Pulmonary artery endothelial cell (primary cell): ENCODE measurements at places on chromosomes 4 and X.

- DNase-seq = no peak
Measured at GRCh38 chrX:128310912-128311311, 258.7 kb upstream of the ACTRT1 start.

DNA sequence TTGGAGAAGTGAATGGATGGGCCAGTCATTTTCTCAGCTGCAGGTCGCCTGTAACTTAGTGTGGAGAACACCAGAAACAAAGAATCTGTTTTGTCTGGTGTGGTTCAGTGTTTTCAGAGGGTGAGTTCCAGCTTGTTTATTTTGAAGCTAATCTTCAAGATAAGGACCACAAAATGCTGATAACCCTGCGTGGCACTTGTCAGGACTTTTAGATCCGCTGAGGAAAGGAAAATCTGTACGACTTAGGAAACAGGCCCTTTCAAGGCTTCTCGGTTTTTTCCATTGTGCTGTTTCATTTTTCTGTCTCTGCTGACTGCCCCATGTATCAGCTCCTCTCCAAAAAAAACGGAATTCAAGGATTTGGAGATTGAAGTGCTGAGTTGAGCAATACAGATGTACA is 8.7 kb upstream of the ANAPC4 start:
- DNase-seq = no peak

GRCh38 chrX:15496824-15497223 is 3.7 kb upstream of the PIR start:
- no peak for DNase-seq

GRCh38 chr4:34193451-34194154 is 2050.7 kb downstream of the ARAP2 start:
- no peak for DNase-seq

GRCh38 chr4:139854668-139855403 is 189.2 kb downstream of the MGST2 start:
- no peak for DNase-seq

DNA sequence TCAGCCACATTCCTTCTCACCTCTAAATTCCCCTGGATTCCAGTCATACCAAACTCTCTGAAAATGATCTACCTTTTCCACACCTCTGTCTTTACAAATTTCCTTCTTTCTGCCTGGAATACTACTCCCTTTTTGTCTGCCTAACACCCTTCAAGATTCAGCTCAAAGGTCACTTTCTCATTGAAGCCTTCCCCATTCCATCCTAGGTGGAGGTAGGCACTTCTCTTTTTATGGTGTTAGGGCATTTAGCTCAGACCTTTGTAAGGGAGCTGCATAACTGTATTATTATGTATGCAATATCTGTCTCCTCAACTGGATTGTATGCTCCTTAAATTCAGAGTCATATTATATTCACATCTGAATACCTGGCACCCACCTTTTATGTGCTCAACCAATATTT is 137.7 kb downstream of the RCHY1 start:
- DNase-seq = no peak

GRCh38 chrX:102712216-102712966 is at the start of gene GPRASP2:
Gene GPRASP2 (plus strand): TSS chrX:102712448. CDS start chrX:102714870, 2,422 bp downstream.
- no peak for DNase-seq

DNA sequence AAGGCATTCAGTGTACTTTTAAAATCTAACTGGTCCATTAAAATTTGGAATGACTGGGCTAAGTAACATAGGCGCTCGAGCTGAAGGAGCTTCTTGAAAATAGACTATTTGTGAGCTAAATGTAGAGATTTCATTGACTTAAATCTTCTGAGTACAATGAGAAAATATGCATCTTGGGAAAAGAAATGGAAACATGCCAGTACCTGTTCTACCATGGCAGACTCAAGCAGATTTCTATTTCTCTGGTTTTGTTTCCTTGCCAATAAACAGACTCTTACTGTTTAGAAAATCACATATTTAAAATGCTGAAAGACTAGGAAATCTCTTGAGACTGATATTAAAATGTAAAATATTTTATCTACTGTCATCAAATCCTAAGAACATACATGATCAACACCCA is 678.1 kb downstream of the FAT4 start:
- DNase-seq = no peak
